ENCODE measurements at places on chromosomes 7 and 10.
A peak's percentile ranks its signal among the peaks of the same experiment; 100 is the strongest.

GRCh38 chr7:117164620-117165019 is 158.2 kb downstream of the WNT2 start:
- DNase-seq, result no peak

DNA sequence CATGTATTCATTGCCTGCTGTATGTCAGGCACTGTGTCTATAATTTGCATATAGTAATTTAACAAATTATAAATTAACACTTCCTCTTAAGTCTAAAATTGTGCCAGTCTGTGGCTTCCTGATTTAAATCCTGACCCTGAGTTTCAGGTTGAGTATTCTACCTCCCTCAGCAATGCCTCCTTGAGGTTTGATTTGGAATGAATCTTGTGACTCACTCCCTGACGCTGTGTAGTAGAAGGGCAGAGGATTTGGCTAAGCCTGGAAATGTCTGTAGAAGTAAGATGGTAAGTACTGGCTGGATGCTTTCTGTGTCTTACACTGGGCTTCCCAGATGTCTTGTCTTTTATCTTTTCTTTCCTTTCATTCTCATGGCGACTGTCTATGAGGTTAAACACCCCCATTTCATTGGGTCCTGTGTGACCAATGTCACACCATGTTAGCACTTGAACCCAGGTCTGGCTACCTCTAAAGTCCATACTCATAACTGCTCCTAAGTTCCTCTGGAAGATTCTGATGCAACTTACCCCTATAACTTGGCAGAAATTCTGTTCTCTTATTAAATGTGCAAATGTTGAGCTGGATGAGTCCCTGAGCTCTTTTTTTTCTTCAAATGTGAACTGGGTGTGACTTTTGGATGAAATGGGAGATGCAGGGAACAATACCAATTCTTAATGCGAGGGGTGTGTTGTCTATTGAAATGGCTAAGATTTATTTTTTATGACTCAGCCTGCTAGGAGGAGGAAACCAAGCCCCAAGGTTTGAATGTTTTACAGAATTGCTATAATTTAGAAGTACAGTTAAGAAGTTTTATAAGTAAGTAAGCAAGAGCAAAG is 48.5 kb downstream of the PLCE1 start:
- DNase-seq, result peak; percentile 86

DNA sequence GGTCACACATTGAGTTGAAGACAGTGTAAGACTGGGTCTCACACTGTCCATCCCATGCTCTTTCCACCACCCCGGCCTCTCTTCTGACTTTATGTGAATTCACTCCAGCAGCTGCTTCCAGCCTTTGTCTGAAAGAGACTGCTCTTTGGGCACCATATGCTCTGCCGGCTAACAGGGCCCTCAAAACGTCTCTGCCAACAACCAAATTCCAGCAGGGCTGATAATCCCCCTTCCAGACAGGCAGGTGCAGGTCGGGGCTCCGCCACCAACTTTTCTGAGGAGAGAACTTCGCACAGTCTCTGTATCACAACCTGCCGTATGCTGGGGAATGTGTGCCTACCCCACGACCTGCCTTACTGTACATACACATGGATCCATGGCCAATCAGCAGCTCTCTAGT is 64.3 kb downstream of the PLXNA4 start:
- DNase-seq, result no peak

- no peak for DNase-seq
These were observed 521.5 kb downstream of the PTPRN2 start for GRCh38 chr7:158066085-158066484.

DNA sequence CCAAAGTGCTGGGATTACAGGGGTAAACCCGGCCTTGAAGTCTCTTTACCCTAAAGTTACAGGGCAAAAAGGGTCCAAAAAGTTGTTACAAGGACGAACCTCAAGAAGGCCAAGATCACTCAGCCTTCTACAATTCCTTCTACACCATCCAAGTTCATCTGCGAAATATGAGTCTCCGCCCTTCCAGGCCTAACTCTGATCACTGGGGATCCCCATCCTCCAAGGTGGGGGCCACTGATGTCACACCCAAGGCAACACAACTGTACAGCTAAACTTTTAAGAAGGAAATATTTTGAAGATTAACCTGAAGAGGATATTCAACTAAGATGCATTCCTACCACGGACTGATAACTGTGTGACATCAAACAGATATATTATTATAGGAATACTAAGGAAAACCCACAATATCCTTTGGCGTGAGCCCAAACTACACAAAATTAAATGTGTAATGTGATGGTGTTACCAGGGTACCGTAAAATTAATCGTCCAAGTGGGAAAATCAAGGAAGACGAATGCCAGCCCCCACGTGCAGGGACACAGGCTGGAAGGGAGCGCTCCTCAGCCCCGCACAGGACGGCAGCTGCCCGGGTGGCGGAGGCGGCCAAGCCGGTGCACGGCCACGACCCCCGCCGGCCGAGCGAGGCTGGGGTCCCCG is 1.0 kb downstream of the PAXIP1 start:
- peak; percentile 34 for DNase-seq
